Fibroblast of skin of right quadriceps (primary cell): ENCODE measurements at places on chromosomes 3 and 15.

DNA sequence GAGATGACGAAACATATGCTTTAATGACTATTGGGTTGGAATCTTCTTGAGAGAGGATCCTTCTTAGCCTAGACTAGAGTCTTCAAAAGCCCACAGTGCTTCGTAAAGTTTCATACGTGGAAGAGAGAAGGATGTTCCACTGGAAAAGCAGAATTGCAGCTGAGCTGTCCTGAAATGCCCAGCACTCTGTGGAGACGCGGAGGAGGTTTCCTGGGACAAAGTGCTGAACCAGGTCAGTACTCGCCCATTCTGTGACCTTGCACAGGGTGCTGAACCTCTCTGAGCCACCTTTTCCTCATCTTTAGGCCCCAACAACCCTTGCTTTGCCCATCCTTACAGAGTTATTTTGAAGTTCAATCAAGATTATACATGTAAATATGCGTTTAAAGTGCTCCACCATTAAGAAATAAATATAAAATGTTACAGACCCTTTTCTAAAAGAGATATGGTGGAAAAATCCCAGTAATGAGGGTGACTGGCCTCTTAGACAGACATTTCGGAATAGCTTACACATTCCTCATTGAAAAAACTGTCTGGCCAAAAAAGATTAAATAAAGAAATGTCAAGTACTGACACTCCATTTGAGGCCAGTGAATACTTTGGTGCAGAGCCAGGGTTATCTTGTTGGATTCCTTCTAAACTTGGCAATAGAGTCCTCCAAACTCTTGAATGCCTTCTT is 4.2 kb upstream of the MAGEF1 start:
- DNase-seq = peak; percentile 48

- DNase-seq = no peak
Observed at GRCh38 chr15:50909010-50909317, 481 bp downstream of the AP4E1 start.

GRCh38 chr3:151766454-151766853 is 32.7 kb downstream of the AADACL2 start:
- DNase-seq = peak; percentile 14

- no peak for DNase-seq
Observed at GRCh38 chr15:83769411-83769999, 115.6 kb downstream of the ADAMTSL3 start.

GRCh38 chr3:134927599-134927998 is 132.5 kb downstream of the EPHB1 start:
- no peak for DNase-seq

- peak; percentile 11 for DNase-seq
Observed at GRCh38 chr15:76059320-76060117, at the start of gene TMEM266. TMEM266 (plus strand) TSS chr15:76059985; CDS start chr15:76134264, 74,279 bp downstream.

DNA sequence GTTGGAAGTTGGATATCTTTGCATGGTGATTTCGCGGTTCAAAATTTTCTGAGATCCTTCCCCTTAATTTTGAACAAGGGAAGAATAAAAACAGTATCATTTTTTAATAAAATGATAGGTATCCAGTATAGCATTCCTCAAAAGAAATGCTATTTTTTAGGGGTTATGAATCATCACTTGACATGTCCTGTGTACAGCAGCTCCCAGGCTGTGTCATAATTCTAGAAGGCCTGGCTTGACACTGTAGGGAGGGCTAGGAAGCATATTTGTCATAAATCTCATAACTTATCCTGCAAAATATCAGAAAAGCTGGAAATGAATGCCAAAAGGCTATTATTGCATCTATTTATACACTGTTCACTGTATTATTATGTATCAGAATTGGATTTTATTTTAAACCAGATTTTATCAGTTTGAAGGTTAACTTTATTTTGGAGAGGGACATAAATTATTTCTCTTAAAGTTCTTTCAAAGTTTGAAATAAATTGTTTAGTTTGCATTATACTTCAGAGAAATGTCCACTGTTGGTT is 539.1 kb upstream of the ROBO2 start:
- DNase-seq = peak; percentile 41

DNA sequence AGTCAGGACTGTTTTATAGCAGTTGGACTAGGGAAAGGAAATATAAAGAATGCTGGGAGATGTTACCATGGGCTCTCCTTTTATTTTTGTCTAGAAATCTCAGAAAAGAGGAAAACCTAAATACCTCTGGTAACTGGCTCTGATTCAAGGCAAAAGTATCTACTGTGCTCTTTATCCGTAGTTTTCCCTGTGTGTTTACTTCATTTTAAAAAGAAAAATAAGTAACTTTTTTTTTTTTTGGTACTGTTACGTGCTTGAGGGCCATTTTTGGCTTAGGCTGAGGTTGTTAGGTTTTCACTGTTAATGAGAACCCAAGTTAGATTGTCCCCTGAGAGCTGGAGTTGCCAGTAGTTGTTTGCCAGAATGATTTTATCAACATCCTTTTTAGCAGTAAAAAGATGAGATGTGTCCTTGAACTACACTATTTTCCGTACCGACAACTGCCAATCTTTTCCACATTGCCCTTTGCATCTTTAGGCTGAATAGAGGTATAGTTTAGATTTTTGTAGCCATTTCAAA is 35.8 kb downstream of the IQGAP1 start:
- DNase-seq = no peak

- DNase-seq = peak; percentile 90
Observed at GRCh38 chr3:71495708-71496472, 87.6 kb downstream of the FOXP1 start.

DNA sequence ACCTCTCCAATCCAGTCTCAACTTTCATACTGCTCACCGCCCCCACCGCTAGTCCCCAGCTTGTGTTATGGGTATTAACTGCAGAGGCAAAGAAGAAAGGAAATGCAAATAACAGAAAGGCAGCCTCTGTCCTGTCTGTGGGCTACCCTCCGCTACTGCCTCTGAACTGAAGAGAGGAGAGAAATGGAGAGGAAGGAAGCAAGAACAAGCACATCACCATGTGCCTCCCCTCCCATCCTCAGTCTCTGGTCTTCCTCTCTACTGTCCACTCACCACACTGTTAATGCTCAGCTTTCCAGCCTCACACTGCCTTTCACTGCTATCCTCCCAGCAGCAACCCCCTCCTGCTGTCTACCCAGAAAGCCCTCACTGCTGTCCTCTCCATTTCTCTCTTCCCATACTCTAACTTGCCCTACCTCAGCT is 139.0 kb upstream of the SLC2A2 start:
- no peak for DNase-seq

DNA sequence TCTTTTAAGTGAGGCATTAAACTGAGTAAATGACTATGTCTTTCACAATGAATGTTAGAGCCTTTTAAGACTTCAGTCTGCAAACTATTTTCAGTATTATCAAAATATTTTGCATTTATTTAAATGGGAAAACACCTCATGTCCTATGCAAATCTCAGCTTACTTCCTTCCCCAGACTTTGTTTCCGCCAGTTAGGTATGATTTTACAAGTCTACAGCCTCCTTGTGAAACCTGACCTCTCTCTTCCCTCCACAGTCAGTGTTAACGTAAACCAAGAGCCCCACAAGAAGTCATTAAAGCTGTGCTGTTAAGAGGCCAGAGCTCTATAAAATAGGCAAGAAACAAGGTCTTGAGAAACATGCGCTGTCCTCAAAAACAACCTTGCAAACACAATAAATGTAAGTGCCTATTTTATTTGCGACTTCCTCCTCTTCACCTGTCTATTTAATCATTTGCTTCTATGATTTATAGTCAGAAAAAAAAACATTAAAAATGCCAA is 48.3 kb downstream of the PRTG start:
- DNase-seq = peak; percentile 1

DNA sequence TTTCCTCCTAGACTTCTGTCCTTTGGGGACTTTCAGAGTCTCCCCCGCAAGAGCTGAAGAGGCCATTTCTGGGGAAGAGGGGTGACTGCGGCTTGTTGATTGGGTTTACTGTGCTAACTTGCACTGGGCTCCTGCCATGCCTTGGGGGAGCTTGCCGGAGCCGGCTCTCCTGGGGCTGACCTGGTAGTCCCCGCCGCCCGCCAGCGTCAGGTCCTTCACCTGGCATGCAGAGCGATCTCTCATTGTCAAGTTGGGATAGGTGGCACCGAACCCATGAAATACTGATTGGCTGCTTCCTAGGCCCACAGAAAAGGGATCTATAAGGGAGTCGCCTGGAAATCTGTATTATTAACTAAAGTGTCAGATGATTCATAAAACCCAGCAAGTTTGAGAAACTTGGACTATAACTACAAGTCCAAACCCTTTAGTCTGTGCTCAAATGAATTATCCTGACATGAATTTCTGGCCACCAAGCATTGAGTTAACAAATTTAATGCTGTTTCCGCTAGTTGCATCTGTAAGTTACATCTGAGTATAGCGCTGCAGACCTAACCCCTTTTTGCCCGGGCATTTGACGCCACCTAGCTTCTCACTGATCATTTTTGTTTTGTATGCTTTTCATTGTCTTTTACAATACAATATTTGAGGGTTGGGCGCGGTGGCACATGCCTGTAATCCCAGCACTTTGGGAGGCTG is 607 bp upstream of the IMP3 start:
- DNase-seq = peak; percentile 65

GRCh38 chr3:124513610-124513997 is 216.6 kb upstream of the UMPS start:
- no peak for DNase-seq

GRCh38 chr3:138374573-138375134 is 26.3 kb downstream of the MRAS start:
- DNase-seq = no peak

GRCh38 chr3:53675022-53675697 is 171.1 kb downstream of the CHDH start:
- DNase-seq = no peak

GRCh38 chr15:101329867-101330380 is 34.9 kb upstream of the SNRPA1 start:
- DNase-seq = no peak

GRCh38 chr15:38129531-38130204 is 123.0 kb upstream of the SPRED1 start:
- peak; percentile 100 for DNase-seq

- DNase-seq = no peak
Observed at GRCh38 chr15:83714939-83715628, 61.2 kb downstream of the ADAMTSL3 start.

DNA sequence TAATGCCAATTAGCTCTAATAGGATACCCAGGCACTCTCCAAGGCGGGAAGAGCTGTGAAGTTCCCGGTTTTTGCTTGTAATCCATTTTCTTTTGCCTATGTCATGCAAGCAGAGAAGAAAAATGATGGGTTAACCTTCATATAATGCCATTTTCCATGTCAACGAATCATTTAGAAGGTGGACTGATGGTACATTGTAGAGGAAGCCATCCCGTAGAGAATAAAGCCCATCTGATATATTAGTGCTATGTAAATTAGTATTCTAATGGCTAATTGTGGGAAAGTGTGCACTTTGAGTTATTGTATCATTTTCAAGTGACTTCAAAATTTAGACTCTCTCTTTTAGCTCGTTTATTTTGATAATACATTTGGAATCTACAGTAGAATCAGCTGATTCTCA is 509.1 kb downstream of the ROBO2 start:
- no peak for DNase-seq

DNA sequence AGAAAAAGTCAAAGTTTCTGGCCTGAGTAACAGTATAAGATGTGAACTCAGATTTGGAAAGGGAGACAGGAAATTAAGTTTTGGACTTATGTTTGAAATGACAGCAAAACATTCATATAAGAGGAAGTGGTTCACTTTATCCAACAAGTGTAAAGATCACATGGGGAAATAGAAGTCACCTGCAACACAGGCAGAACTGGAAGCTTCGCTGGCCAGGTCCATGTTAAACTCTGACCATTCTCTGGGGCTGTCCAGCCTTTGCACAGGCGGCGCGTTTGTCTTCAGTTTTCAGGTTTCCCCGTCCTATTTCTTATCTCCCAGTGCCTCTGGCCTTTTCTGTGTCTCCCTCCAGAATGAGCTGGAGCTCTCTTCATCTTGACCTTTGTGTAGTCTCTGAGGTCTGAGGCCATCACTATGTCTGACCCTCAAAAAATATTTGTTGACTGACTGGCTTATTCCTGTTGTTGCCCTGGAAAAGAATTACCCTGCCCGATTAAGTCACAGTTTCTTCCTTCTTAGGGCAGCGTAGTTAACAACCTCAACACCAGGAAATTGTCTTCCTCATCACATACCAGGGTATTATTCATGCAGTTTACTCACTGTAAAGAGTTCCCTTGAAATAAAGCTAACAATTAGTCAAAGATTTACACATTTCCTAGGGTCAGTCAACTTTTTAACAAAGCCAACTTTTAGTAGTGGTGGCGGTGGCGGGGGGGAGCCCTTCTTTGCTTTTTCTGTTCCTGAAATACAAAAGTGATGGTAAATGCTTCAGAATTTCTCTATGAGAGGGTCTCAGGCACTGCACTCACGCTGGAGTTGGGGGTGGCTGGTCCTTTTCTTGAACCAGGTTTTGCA is 959 bp upstream of the RASA2 start:
- DNase-seq = peak; percentile 80

GRCh38 chr3:184713040-184713355 is 1.1 kb upstream of the MAGEF1 start:
- no peak for DNase-seq

- peak; percentile 81 for DNase-seq
Observed at GRCh38 chr3:153232851-153233271, 70.8 kb downstream of the RAP2B start.

- peak; percentile 75 for DNase-seq
Observed at GRCh38 chr15:56984681-56985481, 66.4 kb downstream of the TCF12 start.

- no peak for DNase-seq
Observed at GRCh38 chr15:71708741-71709140, 101.6 kb upstream of the NR2E3 start.

- no peak for DNase-seq
Observed at GRCh38 chr15:93422476-93422875, 333.5 kb upstream of the RGMA start.

- no peak for DNase-seq
Observed at GRCh38 chr3:136882571-136882970, 20.6 kb downstream of the NCK1 start.

DNA sequence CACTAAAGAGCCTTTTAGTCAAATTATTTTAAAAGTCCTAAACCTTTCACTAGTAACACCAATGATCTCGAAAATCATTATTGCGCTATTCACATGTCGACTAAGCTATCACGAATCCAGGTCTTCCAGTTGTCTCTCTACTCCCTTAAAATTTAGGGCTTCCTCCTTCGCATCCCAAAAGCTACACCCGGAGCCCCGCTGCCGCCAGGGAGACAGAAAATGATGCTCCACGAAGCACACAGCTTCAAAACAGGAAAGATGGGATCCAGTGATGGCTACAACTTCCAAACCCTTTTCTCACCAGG is 253 bp downstream of the IFT80 start:
- DNase-seq = no peak

GRCh38 chr3:133988631-133989161 is 41.0 kb downstream of the SLCO2A1 start:
- DNase-seq = no peak
